ENCODE measurements at places on chromosomes 1 and 21.

DNA sequence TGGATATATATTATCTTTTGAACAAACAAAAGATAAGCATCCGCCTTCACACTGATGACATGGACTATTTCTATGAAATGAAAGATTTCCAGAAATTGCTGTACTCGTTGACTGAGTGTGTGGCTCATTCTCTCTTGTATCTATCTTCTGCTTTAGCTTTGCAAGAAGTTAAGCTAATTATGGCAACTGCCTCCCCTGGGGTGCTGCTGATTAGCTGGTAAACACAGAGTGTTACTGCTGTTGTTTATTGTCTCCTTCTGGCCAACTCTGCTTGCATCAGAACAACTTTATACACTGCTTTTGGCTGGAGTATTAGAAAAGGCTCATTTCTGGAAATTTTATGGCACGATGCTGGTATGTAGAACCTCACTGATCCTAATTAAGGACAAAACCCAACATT lies 95.6 kb upstream of the SNX7 start:
- DNase-seq, result no peak

DNA sequence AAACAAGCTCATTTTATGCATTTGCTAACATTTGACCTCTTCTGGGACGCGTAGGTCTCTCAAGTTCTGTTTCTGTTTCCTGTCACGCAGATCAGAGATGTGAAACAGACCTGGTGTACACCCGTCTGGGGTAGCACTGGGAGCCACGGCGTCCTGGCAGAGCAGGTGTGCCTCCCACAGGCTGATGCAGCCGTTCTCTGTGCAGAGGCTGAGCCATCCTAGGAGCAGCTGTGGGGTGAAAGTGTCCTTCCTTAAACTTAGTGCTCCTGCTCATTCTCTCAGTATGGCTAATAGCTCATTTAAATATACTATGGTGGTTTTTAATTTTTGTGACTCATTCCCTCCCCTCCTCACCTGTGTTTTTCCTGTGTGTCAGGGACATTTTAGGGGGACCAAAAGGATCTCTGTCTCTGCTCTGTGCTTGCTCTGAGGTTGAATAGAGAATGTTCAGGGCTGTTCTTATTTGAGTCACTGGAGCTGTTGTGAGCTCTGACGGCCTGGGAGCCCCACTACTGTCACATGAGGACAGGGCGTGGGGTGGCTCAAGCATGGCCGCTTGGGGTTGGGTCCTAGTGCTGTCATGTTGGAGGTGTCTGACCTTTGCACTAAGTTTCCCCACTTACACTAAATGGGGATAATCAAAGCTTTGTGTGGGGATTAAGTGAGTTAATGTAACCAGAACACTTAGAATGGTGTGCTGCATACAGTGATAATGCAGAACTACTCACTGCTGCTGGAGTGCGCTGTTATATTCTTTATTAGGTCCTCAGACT lies 43.0 kb downstream of the GALNT2 start:
- peak; percentile 59 for DNase-seq

GRCh38 chr1:179767177-179767581 lies 24.1 kb downstream of the FAM163A start:
- DNase-seq, result no peak

DNA sequence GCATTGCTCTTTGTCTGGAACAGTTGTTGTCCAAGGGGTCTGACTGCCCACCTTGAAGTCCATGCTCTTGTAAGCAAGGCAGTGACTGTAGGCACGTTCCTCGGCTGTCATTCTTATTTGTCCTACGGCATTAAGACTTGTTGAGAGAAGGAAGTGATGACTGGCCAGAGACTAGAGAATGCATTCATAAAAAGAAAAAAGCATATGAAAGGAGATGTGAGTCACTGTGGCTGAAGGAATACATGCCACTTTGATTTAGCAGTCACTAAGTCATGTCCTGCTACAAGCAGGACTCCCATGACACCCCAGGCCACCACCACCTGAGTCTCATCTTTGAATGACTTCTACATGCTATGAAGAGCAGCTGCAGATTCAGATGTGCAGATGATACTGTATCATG lies 50.5 kb downstream of the CNN3 start:
- DNase-seq, result no peak

DNA sequence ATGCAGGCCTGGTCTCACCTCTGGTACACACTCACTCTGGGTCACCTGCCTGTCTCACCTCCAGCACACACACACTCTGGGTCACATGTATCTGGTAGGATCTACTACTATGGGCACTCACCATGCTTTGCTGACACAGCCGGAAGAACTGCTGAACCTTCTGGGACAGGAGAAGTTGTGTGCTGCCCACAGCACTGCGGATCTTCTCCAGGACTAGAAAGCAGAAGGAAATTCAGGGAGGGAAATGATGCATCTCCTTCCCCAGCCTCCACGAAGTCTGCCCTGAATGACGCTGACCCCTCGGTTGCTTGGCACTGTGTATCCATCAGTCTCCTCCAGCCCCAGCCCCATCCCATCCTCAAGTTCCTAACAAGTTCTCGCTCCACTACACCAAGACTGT lies 7.9 kb upstream of the SMIM12 start:
- no peak for DNase-seq

DNA sequence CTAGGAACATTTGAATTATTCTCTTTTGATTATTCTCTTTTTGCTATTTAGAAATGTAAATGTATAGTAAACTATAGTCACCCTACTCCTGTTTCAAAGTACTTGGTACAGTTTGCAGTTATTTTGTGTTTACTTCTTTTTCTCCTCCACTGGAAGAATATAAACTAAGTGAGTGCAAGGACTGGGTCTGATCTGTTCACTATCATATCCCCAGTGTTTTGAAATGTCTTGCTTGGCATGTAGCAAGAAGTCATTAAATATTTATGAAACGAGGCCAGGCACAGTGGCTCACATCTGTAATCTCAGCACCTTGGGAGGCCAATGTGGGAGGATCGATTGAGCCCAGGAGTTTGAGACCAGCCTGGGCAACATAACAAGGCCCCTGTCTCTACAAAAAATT lies 35.8 kb upstream of the PODN start:
- no peak for DNase-seq

DNA sequence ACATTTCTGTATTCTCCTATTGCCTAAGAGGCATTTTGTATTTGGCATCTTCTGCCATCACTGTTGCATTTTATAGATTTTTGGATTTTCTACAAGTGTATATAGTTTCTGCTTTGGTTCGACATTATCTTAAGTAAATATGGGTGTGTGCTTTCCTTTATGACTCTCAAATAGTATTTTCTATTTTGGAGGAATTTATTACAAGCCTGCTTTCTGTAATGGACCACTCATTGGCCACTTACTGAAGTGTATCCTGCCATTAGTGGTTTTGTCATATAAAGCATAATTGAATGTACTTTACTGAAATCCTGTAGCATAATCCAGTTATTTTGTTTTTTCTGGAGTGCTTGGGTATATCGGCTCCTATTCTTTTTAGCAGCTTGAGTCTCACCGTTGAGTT lies 184.3 kb downstream of the PATJ start:
- no peak for DNase-seq

- no peak for DNase-seq
These were observed 30.0 kb downstream of the ARHGEF10L start for GRCh38 chr1:17569200-17570139.

- DNase-seq, result no peak
These were observed 31.4 kb downstream of the STPG1 start for GRCh38 chr1:24382165-24382577.

Measured in stimulated activated CD4-positive, alpha-beta T cell treated with anti-CD3 and anti-CD28 coated beads, Interleukin-2, amount 100 ng/mL, for 4 hours (primary cell).